ENCODE measurements at places on chromosomes 7 and 10. TPM values are rescaled to one million over a fixed set of nuclear protein-coding genes. Genes with fewer than 3 reads are reported as not detected.

GRCh38 chr7:25496476-25497368 is 268.4 kb upstream of the NPVF start:
- no peak for DNase-seq

GRCh38 chr7:147047696-147048095 is 931.1 kb downstream of the CNTNAP2 start:
- DNase-seq, result no peak

DNA sequence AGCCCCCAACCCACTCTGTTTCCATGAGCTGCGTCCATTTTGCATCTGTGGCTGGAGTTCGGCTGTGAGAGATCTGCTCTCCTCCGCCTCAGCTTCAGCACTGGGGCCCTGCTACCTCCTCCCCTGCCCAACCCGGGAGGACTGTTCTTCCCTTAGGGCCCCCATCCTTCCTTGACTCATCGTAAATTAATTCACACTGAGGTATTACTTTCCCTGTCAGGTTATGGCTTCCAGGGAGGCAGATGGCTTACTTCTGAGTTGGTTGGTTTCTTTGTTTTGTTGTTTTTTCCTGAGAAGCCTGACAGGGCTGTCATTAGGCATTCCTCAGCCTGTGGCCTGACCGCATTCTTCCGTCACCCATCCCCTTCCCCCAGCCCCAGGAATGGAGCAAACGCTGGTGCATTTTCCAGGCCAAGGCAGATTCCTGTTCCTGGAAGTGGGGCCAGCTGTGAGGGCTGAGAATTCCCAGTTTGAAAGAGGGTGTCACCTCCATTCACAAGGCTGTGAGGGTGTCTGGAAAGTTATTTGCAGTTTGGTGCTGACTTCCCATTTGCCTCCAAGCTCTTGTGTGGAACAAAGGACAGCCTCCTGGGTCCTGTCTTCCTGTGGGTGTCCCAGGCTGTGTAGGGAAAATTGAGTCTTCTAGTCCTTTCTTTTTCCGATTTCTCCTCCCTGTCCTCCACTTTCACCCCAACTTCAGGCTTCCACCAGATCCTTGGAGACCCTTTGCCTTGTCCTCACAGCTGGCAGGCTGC is 11.7 kb downstream of the CPA5 start:
- peak; percentile 84 for DNase-seq

- no peak for DNase-seq
These were observed 37.3 kb downstream of the ACADSB start for GRCh38 chr10:123045961-123046731.

GRCh38 chr7:36497775-36498174 is 108.1 kb downstream of the ANLN start:
- DNase-seq, result no peak

DNA sequence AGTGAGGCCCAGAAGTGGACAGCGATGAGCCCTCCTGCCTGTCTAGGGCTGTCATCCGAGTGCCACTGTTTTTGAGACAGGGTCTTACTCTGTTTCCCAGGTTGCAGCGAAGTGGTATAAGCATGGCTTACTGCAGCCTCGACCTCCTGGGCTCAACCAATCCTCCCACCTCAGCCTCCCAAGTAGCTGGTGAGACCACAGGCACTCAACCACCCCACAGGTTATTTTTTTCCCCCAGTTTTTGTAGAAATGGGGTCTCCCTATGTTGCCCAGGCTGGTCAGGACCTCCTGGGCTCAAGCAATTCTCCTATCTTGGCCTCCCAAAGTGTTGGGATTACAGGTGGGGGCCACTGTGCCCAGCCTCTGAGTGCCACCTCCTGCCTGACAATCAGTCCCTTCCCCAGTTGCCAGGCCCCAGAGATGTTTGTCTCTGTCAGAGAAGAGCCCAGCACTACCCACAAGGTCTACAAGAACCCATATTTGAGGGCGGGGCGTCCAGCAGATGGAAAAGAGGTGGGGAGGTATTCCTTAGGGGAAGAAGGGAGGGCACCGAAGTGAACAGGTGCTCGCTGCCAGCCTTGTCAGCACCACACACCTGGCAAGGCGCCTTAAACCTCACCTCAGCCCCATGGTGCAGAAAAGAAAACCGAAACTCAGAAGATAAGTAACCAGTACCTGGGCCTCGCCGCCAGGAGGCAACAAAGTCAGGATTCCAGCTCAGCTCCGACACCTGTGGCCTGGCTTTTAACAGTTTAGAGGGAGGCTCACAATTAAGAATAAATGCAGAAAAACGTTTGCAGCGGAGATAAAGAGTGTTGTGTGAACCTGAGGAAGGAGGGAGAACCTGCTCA is 77.4 kb upstream of the ANLN start:
- peak; percentile 69 for DNase-seq

GRCh38 chr10:101839416-101840063 is 4.1 kb downstream of the KCNIP2 start:
- peak; percentile 72 for DNase-seq

- DNase-seq, result no peak
These were observed 16.8 kb downstream of the IL2RA start for GRCh38 chr10:6045314-6045848.

DNA sequence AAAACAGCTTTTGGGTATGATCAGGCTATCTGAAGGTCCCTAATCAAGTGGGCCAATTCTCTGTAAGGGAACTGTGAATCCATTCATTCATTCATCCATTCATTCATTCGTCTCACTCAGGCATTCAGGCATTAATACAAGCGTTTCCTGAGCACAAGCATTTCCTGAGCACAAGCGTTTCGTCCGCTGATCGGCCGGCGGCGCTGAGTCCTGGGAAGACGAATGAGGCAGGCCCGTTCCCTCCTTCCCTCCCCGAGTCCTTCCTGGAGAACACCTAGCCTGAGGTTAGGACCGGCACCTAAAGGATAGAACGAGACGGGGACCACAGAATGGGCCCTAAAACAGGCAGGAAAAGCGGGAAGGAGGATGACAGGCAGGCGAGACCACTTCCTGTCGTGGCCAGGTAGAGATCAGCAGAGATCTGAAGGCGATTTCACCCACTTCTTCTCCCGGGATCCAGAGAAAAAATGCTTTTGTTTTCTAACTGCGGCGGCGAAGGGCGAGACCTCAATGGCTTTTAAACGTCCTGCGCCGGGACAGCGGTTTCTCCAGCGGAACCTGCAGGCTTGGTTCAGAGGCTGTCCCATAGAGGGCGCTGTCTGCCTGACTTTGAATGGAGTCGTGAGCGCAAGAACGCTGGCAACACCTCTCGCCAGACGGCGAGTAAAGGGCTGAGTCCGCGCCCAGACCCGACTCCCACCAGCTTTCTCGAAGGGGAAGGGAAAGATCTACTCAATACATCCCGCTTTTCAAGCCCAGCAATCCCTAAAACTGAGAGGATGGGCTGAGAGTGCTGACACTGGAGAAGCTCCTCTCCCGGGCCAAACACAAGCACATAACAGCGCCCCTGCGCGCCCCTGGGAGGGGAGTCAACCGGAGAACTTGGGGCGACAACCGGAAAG is 2.9 kb upstream of the HMX3 start:
- DNase-seq, result peak; percentile 91

DNA sequence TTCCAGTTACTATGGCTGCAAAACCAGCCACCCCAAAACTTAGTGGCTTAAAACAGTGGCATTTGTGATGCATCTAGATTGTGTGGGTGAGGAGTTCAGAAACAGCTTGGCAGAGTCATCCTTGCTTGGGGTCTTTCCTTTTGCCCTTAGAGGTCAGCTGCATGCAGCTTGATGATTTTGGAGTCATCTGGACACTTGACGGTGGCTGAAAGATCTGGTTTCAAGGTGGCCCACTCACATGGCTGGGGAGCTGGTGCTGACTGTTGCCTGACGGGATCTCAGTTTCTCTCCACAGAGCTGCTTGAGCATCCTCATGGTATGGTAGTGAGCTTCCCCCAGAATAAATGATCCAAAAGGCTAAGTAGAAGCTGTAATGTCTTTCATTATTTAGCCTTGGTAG is 191.3 kb upstream of the GALNT17 start:
- no peak for DNase-seq

- peak; percentile 38 for DNase-seq
These were observed 302.7 kb downstream of the SUGCT start for GRCh38 chr7:40437498-40437897.

DNA sequence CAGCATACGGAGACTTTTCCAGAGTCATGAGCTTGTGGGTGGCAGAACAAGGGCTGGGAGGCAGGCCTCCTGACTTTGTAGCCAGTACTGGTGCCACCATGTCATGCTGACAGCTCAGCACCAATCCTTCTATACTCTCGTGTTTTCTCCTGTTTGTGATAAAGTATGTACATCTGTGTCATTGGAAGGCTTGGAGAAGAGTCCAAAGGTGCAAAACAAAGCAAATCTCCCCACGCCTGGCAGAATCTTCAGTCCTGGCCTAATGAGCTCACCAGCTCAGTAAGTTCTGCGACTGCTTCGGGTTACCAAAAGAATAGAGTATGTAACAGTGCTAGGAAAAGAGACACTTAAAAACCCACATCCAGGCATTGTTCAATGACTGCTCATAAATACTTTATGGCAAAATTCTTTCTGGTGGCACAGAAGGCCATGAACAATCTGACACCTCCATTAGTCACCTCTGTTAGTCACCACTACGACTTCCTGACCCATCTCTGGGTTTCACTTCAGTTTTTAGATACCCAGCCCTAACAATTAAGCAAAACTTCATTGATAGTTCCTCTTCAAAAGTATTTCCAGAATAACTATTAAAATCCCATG is 24.5 kb downstream of the STEAP1 start:
- DNase-seq, result peak; percentile 15

- DNase-seq, result peak; percentile 86
These were observed 22.6 kb upstream of the CREB5 start for GRCh38 chr7:28389504-28390395.

DNA sequence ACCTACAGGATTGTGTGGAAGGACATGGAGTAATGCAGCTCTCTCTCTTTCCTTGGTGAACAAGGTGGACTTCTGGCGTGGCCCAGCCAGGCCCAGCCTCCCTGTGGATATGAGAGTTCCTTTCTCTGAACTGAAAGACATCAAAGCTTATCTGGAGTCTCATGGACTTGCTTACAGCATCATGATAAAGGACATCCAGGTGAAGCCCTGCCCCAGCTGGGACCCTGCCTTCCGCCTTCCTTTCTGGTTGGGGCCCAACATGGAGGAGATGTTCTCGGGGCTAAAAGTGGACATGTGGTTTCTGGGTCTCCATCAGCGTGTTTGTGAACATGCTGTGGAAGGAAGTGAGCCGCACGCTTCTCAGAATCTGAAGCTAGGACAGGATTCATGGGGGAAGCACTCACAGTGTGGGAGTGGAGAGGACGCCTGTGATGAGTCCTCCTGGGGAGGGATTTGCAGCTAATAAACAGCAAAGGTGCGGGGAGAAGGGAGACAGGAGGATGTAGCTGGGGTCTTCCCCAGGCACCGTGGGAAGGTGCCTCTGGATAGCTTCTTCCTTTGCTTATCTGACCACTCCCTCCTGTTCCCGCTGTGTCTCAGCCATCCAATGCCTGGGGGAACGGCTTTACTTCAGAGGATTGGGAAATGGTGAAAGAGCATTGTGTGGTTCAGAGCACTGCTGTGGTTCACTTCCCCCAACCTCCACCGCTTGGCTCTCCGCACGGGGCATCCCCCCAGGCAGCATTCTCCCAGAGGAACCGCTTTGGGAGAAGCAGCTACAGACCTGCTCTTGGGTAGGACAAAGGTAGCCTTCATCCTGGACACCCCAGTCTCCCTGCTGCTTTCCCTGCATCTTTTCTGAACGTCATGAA is 5.5 kb downstream of the CPA5 start:
- DNase-seq, result no peak

GRCh38 chr7:129492391-129492790 is 9.9 kb upstream of the SMKR1 start:
- no peak for DNase-seq

DNA sequence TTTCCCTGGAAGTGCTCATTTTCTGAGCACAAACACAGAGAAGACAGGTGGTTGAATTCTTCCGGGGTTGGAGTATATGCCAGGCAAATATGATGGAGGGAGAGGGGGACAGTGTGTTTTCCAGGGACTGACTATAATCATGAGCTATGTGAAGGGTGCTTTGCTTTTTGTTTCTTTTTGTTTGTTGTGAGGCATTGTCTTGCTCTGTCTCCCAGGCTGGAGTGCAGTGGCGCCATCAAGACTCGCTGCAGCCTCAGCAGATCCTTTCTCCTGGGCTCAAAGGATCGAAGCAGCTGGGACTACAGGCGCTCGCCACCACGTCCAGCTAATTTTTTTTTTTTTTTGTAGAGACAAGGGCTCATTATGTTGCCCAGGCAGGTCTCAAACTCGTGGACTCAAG is 47.3 kb upstream of the CPN1 start:
- DNase-seq, result no peak

- no peak for DNase-seq
These were observed 104.9 kb downstream of the CREB5 start for GRCh38 chr7:28517206-28517605.

DNA sequence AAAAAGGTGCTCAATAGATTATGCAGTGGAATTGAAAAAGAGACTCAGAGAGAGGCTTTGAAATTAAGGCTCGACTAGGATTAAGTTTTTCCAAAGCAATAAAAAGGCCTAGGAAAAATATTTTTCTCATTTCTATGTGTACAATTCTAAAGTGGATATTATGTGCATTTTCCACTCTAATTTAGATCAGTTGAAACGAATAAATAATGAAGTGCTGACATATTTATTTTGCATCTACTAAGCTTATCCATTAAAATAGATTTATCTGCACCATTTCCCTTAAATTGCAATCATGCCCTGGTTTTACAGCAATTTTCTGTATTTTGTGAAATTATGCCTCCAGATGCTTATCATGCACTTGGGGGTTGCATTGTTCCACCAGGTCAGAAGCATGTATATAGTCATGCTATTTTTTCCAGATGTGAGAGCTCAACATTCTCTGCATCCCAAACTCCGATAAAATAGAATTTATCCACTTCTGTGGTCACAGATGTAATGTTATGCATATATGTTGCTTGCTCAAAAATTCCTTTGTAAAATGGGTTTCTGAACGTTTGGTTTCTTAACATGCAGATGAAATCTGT is 18.3 kb downstream of the FIGNL1 start:
- no peak for DNase-seq

DNA sequence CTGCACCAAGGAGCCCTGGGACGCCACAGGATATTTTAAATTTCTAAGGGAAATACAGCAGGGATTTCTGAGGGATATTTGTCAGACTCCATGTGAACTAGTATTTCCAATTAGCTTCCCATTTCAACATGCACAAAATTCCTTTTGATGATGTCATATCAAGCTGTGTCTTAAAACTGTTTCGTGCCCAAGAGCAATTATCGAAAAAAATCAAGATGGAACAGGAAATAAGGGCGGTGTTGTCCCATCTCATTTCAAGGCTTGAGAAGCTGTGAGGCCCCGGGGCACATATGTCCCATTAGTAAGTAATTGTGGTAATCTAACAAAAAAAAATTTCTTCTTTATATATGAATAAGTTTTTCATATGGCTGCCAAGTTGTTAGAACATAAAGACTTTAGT is 47.4 kb downstream of the PPP1R17 start:
- no peak for DNase-seq

KLF14 gene
- not detected for total RNA-seq

ACSL5 gene
- total RNA-seq, result 40.2 TPM

EGFR gene
- total RNA-seq, result 40.6 TPM

SLC39A12 gene
- not detected for total RNA-seq

CBLL1 gene
- total RNA-seq, result 18.6 TPM

LGI1 gene
- 2.6 TPM for total RNA-seq

MMP21 gene
- not detected for total RNA-seq

TMEM270 gene
- 1.1 TPM for total RNA-seq

CRPPA gene
- 3.4 TPM for total RNA-seq

POLD2 gene
- total RNA-seq, result 59.9 TPM

LRRC18 gene
- not detected for total RNA-seq
